NCI-H2081 (cell line): ENCODE measurements at places on chromosomes 11 and 22.

GRCh38 chr11:67441731-67442351 lies 1.4 kb downstream of the CORO1B start:
- DNase-seq, result no peak

- no peak for DNase-seq
These were observed 491.5 kb upstream of the LUZP2 start for GRCh38 chr11:24005202-24005876.

GRCh38 chr11:70191495-70192140 lies 11.5 kb upstream of the FADD start:
- DNase-seq, result peak; percentile 20

DNA sequence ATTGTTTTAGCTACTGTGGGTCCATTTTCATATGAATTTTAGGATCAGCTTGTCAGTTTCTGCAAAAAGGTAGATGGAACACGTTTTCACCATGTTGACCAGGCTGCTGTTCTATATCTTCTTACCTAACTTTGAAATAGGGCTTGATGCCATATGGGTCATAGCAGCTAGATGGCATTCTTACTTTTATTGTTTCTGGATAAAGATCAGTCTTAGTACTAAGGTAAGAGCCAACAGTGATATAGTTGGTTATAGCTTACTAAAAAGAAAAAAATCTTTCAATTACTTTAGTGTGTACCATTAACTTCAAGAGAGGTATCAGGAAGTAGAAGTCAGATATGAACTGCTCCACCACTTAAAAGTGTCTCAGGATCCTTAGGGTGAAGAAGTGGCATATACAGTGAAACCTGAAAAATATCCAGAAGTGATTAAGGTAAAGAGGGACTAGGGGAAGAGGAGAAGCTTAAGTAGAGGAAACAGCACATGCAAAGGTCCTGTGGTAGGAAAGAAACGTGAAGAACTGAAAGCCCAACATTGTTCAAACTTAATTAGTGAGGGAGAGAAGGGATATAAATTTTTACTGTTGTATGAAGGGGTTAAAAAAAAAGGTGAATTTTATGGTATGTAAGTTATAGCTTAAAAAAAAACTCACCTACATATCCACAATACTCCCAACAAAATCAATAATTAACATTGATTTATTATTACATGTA lies 59.9 kb upstream of the B3GNT6 start:
- no peak for DNase-seq

GRCh38 chr11:125063429-125064043 lies 431 bp downstream of the SLC37A2 start:
- DNase-seq, result no peak

GRCh38 chr11:29131055-29131454 lies 885.8 kb downstream of the KCNA4 start:
- DNase-seq, result no peak

GRCh38 chr11:69008737-69009440 lies 4.2 kb downstream of the MRGPRF start:
- no peak for DNase-seq

GRCh38 chr11:17561526-17561925 lies 14.5 kb downstream of the OTOG start:
- DNase-seq, result no peak

DNA sequence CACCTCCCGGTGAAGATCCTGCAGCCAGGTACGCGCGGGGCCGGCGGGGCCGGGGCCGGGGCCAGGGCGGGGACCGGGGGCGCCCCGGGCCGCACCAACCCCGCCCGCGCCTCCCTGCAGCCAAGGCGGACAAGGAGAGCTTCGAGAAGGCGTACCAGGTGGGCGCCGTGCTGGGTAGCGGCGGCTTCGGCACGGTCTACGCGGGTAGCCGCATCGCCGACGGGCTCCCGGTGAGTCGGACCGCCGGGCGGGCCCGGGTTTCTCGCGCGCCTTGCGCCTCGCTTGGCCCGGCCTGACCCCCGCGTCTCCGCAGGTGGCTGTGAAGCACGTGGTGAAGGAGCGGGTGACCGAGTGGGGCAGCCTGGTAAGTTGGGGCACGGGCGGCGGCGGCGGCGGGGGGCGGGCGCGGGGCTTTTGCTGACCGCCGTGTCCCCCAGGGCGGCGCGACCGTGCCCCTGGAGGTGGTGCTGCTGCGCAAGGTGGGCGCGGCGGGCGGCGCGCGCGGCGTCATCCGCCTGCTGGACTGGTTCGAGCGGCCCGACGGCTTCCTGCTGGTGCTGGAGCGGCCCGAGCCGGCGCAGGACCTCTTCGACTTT lies 531 bp downstream of the PIM3 start:
- peak; percentile 16 for DNase-seq

DNA sequence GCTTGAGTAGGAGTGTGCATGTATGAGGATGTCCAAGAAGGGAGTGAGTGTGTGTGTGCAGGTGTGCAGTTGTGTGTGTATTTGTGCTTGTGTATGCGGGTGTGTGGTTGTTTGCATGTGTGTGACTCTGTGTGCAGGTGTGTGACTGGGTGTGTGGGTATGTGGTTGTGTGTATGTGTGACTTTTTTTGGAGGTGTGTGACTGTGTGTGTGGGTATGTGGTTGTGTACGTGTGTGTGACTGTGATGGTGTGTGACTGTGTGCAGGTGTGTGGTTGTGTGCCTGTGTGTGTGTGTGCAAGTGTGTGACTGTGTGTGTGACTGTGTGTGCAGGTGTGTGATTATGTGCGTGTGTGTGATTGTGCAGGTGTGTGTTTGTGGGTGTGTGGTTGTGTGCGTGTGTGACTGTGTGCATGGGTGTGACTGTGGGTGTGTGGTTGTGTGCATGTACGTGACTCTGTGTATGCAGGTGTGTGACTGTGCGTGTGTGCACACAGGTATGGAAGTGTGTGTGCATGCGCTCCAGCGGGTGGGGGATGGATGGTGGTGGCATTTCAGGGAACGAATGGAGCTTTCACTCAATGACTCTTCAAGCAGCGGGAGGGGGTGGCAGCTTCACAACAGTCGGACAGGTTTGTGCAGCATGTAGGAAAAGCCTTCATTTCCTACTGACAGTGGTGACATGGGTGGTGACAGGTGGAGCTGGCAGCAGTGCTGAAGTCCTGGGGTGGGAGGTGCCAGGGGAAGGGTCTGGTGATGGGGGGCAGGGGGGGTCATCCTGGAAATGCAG lies 47.6 kb downstream of the CACNA1I start:
- DNase-seq, result no peak

- DNase-seq, result no peak
These were observed 108.8 kb downstream of the MPPED1 start for GRCh38 chr22:43520632-43521039.
